Type B pancreatic cell (in vitro differentiated cells): ENCODE measurements at places on chromosomes 12 and 14. TPM values are rescaled to one million over a fixed set of nuclear protein-coding genes. Genes with fewer than 3 reads are reported as not detected.

GRCh38 chr14:73238424-73238852 is 1.1 kb downstream of the PAPLN start:
- DNase-seq: no peak

GRCh38 chr14:35934499-35934898 is 108.4 kb downstream of the BRMS1L start:
- no peak for DNase-seq

GRCh38 chr14:100323942-100324307 is 786 bp downstream of the SLC25A47 start:
- DNase-seq: no peak

GRCh38 chr12:46373301-46374296 is 1.0 kb upstream of the SLC38A2 start:
- peak; percentile 78 for DNase-seq

GRCh38 chr12:54360717-54361456 is 3.4 kb downstream of the GPR84 start:
- peak; percentile 84 for DNase-seq

- no peak for DNase-seq
Observed at GRCh38 chr12:25386831-25387731, 136.4 kb upstream of the KRAS start.

DNA sequence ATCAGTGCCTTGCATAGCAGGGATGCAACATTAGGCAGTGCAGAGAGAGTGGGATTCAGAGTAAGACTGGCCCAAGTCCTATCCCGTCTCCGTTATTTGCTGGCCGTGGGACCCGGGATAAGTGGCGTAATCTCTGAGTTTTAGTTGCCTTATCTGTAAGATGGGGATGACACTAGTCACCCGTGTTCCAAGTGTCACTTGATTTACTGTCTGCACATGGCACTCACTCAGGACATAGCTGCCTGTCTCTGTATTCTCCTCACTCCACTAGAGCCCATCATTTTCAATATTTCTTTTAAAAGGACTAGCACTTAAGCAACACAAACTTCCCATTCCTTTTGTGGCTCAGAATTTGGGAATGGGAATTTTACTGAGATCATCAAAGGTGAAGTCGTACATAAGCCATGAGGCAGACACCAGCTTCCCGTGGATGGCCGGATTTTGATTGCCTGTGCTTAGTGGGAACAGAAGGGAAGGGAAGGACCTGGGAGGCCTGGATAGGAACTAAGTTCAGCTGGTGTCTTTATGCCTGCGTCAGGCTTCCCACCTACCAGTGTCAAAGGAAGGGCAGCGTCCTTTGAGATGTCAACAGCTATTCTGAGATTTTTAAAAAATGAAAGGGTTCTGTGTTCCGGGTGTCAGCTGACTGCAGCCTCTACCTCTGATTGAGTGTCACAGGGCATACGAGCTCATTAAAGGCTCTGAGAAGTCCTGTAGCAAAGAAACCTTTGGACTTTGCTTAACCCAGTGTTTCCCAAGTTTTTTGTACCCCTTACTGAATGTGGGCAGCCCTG is 361.4 kb downstream of the CACNA1C start:
- DNase-seq: no peak

DNA sequence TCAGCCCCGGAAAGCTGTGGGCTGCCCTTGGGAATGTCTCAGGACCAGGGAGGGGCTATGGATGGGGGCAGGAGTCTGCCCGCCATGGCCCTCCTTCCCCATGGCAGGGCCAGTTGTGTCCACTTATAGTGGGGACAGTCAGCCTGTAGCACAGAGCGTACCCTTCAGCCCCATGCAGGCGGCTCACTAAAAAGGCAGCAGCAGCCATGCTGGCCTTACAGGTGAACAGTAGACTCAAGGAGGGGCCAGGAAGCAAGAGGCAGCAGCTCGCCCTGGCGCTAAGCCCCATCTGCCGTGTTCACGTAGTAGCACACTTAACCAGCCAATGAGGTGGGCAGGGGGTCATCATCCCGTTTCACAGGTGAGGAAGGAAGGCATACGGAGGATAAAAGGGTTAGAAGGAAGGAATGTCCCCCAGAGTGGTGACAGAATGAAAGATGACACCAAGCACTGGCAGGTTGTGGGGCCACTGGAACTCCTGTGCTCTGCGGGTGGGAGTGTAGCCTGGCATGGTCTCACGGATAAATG is 52.7 kb downstream of the FAM222A start:
- DNase-seq: peak; percentile 39

DNA sequence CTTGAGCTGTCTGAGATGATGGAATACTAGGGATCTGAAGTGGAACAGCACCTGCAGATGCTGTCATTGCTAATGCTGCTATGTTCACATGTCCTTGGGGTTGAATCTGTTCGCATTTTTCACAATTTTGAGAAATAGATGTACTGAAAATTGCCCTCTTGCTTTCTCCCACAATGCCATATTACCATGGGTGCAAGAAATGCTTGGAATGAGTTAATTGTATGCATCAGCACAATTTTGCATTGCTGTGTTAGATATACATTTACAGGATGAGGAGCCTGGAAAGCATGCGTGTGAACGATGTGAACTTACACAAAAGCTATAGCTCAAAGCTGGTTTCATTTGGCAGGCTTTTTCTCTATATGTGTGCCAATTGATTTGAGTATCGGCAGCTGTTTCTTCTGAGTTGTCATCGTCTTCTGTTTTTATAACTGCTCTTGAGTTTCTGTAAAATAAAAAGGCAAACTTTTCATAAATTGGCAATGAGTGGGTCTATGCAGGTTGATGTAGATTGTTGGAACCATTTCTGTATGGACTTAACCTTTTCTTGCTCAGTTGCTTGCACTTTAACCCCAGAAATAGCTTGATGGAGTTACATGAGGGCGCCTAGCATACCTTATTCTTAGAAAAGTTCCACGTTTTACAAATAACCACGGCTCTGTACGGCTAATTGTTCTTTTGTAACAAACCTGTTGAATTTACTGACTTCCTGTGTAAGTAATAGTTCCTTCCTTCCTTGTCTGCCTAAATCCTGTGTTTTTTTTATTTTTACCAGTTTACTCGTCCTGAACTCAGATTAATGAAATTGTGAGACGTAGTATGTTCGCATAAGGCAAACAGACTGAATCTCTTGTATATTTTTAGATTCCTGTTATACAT is 105.9 kb downstream of the FGD4 start:
- no peak for DNase-seq

GRCh38 chr12:12378616-12379015 is 21.7 kb downstream of the BORCS5 start:
- no peak for DNase-seq

DNA sequence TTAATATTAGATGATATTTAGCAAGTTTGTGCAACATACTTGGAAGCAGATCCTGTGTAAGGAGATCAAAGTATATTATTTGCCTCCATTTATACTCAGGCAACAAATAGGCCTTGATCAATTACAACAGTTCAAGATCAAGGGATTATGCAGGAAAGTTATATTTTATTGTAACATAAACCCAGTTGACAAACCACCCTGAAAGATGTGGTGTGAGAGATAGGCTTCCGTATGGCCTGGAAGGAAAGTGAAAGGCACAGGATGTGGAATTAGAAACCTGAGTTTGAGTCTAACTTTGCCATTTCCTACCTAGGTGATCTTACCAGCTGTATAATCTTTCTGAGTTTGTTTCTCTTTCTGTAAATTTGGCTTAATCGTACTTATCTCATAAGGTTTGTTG is 284.1 kb downstream of the BMP4 start:
- no peak for DNase-seq

DNA sequence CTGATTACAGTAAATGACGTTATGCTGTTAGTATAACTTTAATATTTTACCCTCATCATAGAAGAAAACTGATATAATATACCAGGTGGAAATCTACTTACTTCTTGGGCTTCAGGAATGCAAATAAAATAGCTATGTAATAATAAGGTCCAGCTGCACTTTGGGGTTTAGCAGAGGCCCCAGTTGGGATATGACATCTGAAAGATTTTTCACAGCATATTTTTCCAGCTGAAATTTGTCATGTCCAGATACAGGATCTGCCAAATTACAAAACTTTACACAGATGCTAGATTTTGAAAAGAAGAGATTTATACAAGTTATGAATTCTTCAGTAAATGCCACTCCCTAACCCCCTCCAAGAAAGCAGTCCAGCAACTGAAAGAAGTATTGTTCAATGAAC is 29.2 kb upstream of the DCN start:
- no peak for DNase-seq

DNA sequence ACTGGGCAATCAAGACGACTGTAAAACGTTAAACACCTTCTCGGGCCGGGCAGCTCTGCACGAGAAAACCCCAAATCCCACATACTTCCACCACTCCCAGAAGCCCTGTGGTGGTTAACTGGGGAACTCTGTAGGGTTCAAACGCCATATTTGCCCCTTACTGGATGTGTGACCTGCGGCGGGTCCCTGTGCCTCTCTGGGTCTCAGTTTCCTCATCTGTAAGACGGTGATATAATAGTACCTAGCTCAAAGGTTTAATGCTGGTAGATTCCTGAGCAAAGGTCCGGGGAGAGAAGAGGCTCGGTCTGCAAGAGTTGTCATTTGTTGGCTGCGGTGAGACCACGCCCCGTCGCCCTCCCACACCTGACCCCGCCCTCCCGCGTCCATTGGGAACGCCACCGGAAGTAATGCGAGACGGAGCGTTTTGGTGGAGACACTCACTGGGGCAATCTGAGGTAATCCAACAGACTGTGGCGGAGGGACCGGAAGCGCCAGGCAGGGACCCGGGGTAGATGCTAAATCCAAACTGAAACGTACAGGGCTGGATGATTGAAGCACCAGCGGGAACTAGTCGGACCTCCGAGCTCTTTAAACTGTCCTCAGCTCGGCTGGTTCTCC is 661 bp upstream of the OGFOD2 start:
- DNase-seq: peak; percentile 98

DNA sequence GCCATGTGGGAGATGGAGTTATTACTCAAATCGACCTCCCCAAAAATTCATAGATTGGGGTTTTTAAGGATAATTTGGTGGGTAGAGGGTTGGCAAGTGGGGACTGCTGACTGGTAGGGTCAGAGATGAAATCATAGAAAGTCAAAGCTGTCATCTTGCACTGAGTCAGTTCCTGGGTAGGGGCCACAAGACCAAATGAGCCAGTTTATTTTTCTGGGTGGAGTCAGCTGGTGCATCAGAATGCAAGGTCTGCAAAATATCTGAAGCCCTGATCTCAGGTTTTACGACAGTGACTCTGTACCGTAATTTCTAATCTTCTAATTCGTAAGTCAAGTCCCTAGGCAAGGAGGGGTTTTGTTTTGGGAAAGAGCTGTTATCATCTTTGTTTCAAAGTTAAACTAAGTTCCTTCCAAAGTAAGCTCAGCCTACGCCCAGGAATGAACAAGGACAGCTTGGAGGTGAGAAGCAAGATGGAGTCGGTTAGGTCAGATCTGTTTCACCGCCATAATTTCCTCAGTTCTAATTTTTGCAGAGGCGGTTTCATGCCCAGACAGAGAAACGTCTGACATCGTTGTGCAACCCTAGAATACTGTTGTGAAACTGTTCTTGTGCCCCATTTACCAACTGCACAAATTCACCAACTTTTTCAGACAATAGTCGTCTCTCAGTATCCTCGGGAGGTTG is 104.5 kb upstream of the SFSWAP start:
- no peak for DNase-seq

- no peak for DNase-seq
Observed at GRCh38 chr12:38931461-38931860, 26.1 kb upstream of the CPNE8 start.

- no peak for DNase-seq
Observed at GRCh38 chr12:52221912-52222457, 11.1 kb upstream of the KRT7 start.

GRCh38 chr12:117038023-117038680 is 61.1 kb downstream of the TESC start:
- no peak for DNase-seq

DNA sequence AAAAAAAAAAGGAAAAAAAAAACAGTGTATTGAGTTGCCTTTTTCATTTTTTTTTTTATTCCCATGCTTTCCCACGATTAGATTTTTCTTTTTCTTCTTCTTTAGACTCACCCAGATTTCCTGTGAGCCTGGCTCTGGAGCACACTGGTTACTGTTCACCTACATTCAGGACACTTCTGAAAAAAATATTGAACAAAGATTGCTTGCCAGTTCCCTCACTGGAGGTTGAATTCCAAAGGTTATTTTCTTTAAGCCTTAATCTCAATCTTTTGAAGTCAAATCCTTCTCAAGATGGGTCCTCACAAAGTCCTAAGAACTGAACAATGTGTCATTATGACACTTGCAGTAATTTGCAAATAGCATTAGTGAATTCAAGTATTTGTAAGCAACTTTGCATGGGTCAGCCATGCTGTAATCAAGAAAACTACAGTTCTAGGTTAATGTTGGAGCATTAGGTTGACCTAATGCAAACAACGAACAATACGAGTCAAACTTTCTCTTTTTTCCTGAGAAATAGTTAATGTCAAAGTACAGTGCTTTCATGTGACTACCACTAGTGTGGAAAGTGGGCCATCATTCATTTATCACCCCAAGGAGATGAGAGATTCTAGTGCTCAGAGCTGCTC is 49.2 kb upstream of the DUSP6 start:
- no peak for DNase-seq

- no peak for DNase-seq
Observed at GRCh38 chr12:31331242-31331641, 5.3 kb upstream of the SINHCAF start.

DNA sequence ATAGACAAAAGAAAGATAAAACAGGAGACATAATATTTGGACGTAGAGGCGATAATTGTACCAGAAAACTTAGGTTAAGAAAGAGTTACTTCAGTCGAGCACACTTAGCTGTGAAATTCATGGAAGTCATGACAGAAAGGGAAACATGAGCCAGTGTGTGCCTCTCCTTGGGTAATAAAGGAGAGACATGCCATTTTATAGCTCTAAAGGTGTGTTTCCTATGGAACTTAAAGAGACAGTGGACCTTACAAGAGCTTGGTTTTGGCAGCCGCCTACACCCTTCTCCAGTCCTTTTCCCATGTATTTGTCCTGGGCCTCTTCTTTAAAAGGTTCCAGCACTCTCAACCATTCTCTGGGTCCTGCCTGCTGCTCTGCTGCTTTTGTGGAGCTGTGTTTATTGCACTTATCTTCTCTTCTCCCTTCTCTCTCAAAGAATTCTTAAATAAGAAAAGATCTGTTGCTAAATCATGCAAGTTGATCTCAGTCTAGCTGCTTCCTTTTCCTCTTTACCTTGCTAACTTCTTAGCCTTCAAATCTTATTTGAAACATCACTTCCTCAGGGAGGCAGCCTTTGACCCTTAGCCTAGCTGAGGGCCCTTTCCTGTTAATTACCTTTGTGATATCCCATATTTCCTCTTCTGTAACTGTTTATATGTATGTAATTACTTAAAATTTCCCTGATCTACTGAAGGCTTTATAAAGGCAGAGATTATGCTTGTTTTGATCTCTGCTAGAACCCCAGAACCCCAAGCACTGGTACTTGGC is 81.8 kb upstream of the EVL start:
- DNase-seq: no peak

- DNase-seq: no peak
Observed at GRCh38 chr12:56761812-56762211, 1.3 kb upstream of the HSD17B6 start.

GRCh38 chr12:49584591-49584990 is 16.6 kb upstream of the MCRS1 start:
- no peak for DNase-seq

GRCh38 chr12:124742678-124743077 is 121.0 kb downstream of the SCARB1 start:
- no peak for DNase-seq

ITFG2 gene
- total RNA-seq: 41.8 and 85.8 TPM in 2 replicates

WIF1 gene
- 2.3 and 14.9 TPM in 2 replicates for total RNA-seq

PLEKHD1 gene
- 0.12 and 0.48 TPM in 2 replicates for total RNA-seq

PPP1R3E gene
- total RNA-seq: 10.1 and 16.7 TPM in 2 replicates

GCH1 gene
- total RNA-seq: 18.2 and 29.6 TPM in 2 replicates

VWF gene
- 0.70 and 1.3 TPM in 2 replicates for total RNA-seq

NGB gene
- total RNA-seq: not detected in 2 replicates

KRT80 gene
- 23.1 and 65.1 TPM in 2 replicates for total RNA-seq

CD163 gene
- total RNA-seq: 0.14 and 0.57 TPM in 2 replicates
